ENCODE measurements at places on chromosomes 5 and 9. TPM values are rescaled to one million over a fixed set of nuclear protein-coding genes. Genes with fewer than 3 reads are reported as not detected.

GRCh38 chr5:172170251-172170701 is 17.7 kb downstream of the STK10 start:
- no peak overlapping the region for H3K4me3 ChIP-seq
- H3K27me3 ChIP-seq = no peaks in the 10 kb centered on the region
- H3K36me3 ChIP-seq = peaks cover 77% of the 10 kb centered on the region
- peaks cover 86% of the 10 kb centered on the region for H3K4me1 ChIP-seq
- DNase-seq = no peak

- no peak overlapping the region for H3K27ac ChIP-seq
- H3K4me3 ChIP-seq = no peak overlapping the region
- peaks cover 1% of the 10 kb centered on the region for H3K27me3 ChIP-seq
- H3K4me1 ChIP-seq = no peaks in the 10 kb centered on the region
Measured at GRCh38 chr5:144117412-144117811, 53.0 kb downstream of the YIPF5 start.

DNA sequence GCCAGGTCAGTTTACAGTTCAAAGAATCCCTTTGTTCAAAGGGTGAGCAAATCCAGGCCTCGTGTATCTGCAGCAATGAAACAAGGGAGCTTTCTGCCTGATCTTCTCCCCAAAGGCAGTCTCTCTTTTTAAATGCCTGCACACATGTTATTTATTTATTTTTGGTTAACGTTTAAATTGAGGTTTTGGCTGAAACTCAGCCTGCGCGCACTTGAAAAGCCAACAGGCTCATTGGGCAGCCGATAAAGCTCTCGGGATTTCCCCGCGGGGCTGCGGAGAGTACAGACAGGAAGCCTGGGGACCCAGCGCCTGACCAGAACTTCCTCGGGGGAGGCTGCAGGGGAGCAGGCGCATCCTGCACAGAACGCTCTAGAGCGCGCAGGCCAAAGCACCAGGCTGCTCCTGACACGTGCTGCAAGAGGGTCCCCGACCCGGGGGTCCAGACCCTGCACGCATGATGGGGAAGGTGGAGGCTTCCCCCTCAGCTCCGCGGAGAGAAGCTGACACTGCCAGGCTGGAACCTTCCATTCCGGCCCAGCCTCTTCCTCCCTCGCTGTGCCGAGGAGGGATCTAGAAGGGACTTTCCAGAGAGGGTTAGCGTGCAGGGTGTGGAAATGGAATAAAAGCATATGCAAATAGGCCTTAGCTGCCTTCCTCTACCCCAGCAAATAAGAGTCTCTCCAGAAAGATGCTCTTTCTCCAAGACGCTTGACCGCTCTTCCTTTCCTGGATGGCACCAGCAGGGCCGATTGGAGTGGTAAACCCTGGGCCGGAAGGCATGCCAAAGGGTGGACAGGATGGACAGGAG is 46.1 kb downstream of the PTTG1 start:
- peak overlapping the region; percentile 99 for H3K4me3 ChIP-seq
- peak; percentile 89 for DNase-seq
- peaks cover 71% of the 10 kb centered on the region for H3K4me1 ChIP-seq

GRCh38 chr5:126780165-126780827 is 3.4 kb downstream of the LMNB1 start:
- H3K27me3 ChIP-seq = no peaks in the 10 kb centered on the region
- peak; percentile 68 for DNase-seq
- peaks cover 48% of the 10 kb centered on the region for H3K36me3 ChIP-seq
- H3K4me1 ChIP-seq = peaks cover 42% of the 10 kb centered on the region

DNA sequence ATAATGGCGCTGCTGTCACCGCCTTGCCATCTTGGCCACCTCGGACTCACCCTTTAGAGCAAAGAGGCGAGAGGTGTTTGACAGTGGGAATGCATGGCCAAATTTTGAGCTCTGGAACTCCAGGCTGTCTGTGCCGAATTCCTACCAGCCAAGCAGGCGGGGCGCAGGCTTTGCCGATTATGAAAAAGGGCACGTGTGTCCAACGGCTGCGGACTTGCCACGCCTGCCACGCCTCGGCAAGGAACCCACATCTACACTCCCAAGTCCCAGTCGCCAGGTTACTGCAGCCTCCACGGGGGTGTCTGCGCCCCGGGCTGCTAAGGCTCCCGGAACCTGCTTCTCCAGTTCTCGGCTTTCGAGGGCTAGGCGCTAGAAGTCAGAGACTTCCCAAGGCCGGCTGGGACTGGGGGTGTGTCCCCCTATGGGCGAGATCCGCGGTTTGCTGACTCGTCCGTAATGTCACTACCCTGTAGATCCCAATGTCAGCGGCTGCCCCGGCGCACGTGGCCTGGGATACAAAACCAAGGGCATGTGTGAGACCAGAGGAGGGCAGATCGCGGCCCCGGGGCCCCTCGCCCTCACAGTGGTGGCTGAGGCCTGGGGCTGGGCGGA is 2.8 kb downstream of the NPR3 start:
- peaks cover 6% of the 10 kb centered on the region for H3K36me3 ChIP-seq
- peaks cover 25% of the 10 kb centered on the region for H3K4me1 ChIP-seq
- no peak overlapping the region for H3K27ac ChIP-seq

DNA sequence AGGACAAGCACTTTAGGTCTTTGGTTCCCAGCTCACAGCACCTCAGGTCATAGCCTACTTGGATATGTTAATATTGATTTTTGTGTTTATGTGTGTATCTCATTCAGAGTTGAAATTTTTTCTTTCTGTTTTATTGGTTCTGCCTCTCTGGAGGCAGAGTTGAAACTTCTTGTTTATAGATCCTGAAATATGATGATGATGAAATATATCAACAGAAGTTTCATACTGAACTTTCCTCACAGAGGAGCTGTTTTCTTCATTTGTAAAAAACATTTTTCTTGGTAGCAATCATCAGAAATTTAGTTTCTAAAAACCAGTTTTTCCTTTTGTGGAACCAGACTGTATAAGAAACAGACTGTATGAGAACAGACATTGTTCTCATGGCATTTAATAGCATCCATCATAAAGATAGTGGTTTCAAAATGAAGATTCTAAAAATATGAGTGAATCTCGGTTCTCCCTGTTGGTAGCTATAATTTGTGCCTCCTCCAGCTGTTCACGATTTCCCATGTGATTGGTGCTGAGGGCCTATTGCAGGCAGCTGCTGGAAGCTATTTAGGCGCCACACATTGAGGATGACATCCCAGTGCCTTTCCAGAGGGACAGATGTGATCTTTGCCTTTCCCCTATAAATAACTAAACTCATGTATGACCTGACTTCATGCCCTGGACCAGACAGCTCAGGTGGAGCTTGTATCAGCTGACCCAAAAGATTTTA is 39.5 kb upstream of the CFAP157 start:
- no peaks in the 10 kb centered on the region for H3K36me3 ChIP-seq
- no peak for DNase-seq
- no peaks in the 10 kb centered on the region for H3K4me1 ChIP-seq
- H3K27me3 ChIP-seq = no peaks in the 10 kb centered on the region

- H3K36me3 ChIP-seq = no peaks in the 10 kb centered on the region
- peaks cover 58% of the 10 kb centered on the region for H3K4me1 ChIP-seq
- H3K4me3 ChIP-seq = peak overlapping the region; percentile 75
- no peak overlapping the region for H3K27ac ChIP-seq
Measured at GRCh38 chr9:34989946-34990635, 546 bp downstream of the DNAJB5 start.

DNA sequence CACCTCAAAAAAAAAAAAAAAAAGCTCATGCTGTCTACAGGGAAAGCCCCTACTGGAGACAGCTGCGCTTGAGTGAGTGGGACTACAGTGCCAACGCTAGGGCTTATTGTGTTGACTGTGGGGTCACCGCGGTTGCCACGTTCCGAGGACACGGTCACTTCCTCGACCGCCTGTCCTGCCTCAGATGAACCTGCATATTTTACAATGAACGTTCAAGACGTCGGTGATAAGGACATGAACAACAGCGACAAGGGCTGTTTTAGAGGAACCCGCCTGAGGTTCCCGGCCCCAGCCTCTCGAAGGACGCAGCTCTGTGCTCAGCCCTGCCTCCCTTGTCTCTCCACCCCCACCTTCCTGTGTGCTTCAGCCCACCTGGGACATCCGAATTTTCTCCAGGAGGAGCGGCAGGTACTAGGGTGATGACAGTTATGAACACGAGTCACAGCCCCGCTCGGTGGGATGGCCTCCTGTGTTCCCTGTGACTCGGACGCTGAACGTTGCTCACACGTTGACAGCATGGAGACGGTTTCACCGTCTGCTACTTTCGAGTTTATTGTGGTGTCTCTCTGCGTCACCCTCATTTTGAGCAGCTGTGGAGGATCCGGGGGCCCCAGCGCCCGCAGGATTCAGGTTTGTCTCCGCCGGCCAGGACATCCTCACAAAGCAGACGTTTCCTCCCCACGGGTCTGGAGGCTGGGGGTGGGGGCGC is 11.3 kb upstream of the DIPK1B start:
- no peaks in the 10 kb centered on the region for H3K36me3 ChIP-seq
- DNase-seq = peak; percentile 69
- H3K27me3 ChIP-seq = peaks cover 30% of the 10 kb centered on the region
- peak overlapping the region; percentile 72 for H3K4me3 ChIP-seq
- H3K27ac ChIP-seq = peak overlapping the region; percentile 70
- peaks cover 21% of the 10 kb centered on the region for H3K4me1 ChIP-seq

- no peak overlapping the region for H3K4me3 ChIP-seq
- H3K27ac ChIP-seq = no peak overlapping the region
- no peaks in the 10 kb centered on the region for H3K4me1 ChIP-seq
- no peak for DNase-seq
- no peaks in the 10 kb centered on the region for H3K27me3 ChIP-seq
- H3K36me3 ChIP-seq = no peaks in the 10 kb centered on the region
Measured at GRCh38 chr5:31100781-31101310, 92.6 kb upstream of the CDH6 start.

GRCh38 chr5:67195406-67196275 is 958 bp downstream of the CD180 start:
- H3K36me3 ChIP-seq = peaks cover 30% of the 10 kb centered on the region
- peaks cover 40% of the 10 kb centered on the region for H3K4me1 ChIP-seq
- no peak for DNase-seq

DNA sequence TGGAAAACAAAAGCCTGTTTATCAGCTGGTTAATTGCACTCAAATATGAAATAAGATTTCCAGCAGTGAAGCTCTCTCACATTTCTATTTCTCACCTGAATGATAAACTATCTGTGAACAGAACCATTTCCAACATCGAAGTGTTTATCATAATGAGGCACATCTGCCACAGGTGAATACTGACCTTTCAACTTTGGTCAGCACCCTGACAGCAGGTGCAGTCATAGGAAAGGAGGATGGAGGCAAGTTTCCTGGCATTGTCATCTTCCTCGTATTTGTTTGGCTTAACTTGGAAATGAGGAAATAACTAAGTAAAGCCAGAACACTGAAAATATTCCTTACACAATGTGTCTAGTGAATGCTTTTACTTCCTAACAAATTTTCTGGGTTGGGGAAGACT is 716.4 kb downstream of the NR2F1-AS1 start:
- no peaks in the 10 kb centered on the region for H3K27me3 ChIP-seq
- H3K4me3 ChIP-seq = no peak overlapping the region
- no peak for DNase-seq
- H3K36me3 ChIP-seq = no peaks in the 10 kb centered on the region
- H3K27ac ChIP-seq = no peak overlapping the region

DNA sequence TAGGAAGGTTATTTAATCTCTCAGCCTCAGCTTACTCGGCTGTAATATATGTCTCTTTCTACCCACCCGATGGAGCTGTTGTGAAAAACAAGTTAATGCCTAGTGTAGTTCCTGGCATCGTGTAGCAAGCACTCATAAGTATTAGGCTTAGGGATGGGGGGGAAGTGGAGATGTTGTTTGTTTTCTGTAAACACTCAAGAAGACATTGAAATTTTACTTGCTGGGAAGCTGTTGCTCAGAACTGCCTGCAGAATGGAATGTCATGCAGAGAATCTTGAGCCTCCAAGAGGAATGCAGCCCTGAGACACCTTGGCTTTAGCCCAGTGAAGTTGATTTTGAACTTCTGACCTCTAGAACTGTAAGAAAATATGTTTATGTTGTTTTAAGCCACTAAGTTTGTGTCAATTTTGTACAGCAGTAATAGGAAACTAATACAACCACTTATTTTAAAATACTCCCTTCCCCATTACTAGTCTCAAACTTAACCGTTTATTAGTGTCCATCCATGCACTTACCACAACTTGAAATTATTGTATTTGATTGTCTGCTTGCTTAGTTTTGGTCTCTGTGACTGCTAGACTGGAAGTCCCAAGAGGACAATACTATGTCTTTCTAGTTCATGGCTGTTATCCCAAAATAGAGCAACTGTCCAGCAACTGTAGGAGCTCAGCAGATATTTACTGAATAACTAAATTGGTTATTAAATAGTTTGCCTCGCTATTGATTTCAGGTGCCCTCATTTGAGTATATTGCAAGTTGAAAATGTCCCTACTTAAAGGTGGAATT is 53.8 kb downstream of the MFAP3 start:
- no peak for DNase-seq
- H3K27me3 ChIP-seq = peaks cover 25% of the 10 kb centered on the region
- H3K4me3 ChIP-seq = no peak overlapping the region

DNA sequence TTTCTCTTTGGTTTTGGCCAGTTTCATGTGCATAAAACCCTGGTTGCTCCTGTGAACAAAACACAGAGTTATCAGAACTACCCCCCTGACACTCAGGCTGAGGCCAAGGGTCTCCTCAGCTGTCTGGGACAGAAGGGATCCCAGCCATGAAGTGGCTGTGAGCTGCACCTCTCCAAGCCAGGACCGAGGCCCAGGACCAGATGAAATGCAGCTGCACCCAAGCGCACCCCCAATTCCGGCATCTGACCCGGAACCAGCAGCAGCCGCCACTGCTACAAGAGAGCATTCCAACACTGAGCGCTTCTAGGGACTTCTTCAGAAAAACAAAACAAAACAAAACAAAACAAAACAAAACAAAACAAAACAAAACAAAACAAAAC is 16.0 kb upstream of the SLC25A51 start:
- H3K27ac ChIP-seq = no peak overlapping the region
- H3K4me1 ChIP-seq = peaks cover 2% of the 10 kb centered on the region
- no peak for DNase-seq
- no peaks in the 10 kb centered on the region for H3K36me3 ChIP-seq
- H3K4me3 ChIP-seq = no peak overlapping the region

DNA sequence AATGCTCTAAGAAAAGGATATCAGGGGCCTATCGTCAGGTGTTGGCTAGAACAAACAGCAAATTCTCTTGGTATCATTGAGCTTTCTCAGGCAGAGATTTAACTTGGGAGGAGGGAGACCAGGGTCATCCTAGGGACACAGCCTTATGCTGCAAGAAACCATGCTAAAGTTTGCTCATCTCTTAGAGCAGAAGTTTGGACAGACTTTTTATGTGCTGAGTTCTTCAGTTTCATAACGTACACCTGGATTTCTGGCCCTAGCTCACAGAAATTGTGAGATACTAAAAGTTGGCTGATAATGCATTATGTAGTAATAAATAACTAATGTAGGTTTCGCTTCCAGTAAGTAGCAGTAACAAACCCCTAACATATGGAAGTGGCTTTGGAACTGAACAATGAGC is 1359.8 kb upstream of the CDH9 start:
- no peak overlapping the region for H3K27ac ChIP-seq
- H3K27me3 ChIP-seq = no peaks in the 10 kb centered on the region
- H3K4me3 ChIP-seq = no peak overlapping the region
- no peak for DNase-seq

GRCh38 chr9:20200991-20201431 is 412.2 kb upstream of the SLC24A2 start:
- peaks cover 21% of the 10 kb centered on the region for H3K36me3 ChIP-seq
- peaks cover 3% of the 10 kb centered on the region for H3K27me3 ChIP-seq
- peaks cover 14% of the 10 kb centered on the region for H3K4me1 ChIP-seq
- H3K27ac ChIP-seq = no peak overlapping the region

SPINK4 gene
- total RNA-seq = not detected

GRIN3A gene
- total RNA-seq = not detected

ARL14EPL gene
- not detected for total RNA-seq

GFPT2 gene
- total RNA-seq = not detected

IFNA13 gene
- total RNA-seq = not detected

LRRC70 gene
- 1.2 TPM for total RNA-seq

TNFSF8 gene
- total RNA-seq = 34.8 TPM

KIF4B gene
- not detected for total RNA-seq

All from activated CD4-positive, alpha-beta memory T cell treated with anti-CD3 and anti-CD28 coated beads, Interleukin-2, amount 10 ng/mL, durations not matched to agents 7 days and 5 days (primary cell).